ENCODE measurements at places on chromosomes 16 and 17. TPM values are rescaled to one million over a fixed set of nuclear protein-coding genes. Genes with fewer than 3 reads are reported as not detected.

MIEN1 gene
- total RNA-seq: 25.5 TPM

ALOX15 gene
- not detected for total RNA-seq

TK2 gene
- total RNA-seq: 28.5 TPM

BAHCC1 gene
- total RNA-seq: 10.3 TPM

AXIN2 gene
- 4.5 TPM for total RNA-seq

SLC25A39 gene
- total RNA-seq: 70.9 TPM

C17orf100 gene
- total RNA-seq: 0.22 TPM

HSD11B2 gene
- total RNA-seq: not detected

ZFP3 gene
- total RNA-seq: 2.4 TPM

PTX4 gene
- not detected for total RNA-seq

SLC16A13 gene
- 3.0 TPM for total RNA-seq

NOD2 gene
- 0.27 TPM for total RNA-seq

CNGB1 gene
- 0.07 TPM for total RNA-seq

MYCBPAP gene
- 0.53 TPM for total RNA-seq

IL21R gene
- not detected for total RNA-seq

RTN4RL1 gene
- under 0.01 TPM for total RNA-seq

GCGR gene
- not detected for total RNA-seq

Data from thoracic aorta endothelial cell (primary cell).